ENCODE measurements at places on chromosomes 5 and 9. TPM values are rescaled to one million over a fixed set of nuclear protein-coding genes. Genes with fewer than 3 reads are reported as not detected.

The ZNF658 gene
- total RNA-seq = 2.1 TPM

The FOXD1 gene
- total RNA-seq = 76.1 TPM

The TNC gene
- total RNA-seq = 139 TPM

The SEMA5A gene
- 58.4 TPM for total RNA-seq

The EGFL7 gene
- 95.2 TPM for total RNA-seq

The MARVELD2 gene
- 0.59 TPM for total RNA-seq

The PURA gene
- total RNA-seq = 44.8 TPM

The SLC35A4 gene
- 36.9 TPM for total RNA-seq

The IL5 gene
- not detected for total RNA-seq

The WHRN gene
- total RNA-seq = 7.5 TPM

The C9orf50 gene
- total RNA-seq = 1.6 TPM

The EGFLAM gene
- 47.4 TPM for total RNA-seq

- DNase-seq = no peak
Observed at GRCh38 chr5:181235689-181236366, 7.9 kb downstream of the RACK1 start.

DNA sequence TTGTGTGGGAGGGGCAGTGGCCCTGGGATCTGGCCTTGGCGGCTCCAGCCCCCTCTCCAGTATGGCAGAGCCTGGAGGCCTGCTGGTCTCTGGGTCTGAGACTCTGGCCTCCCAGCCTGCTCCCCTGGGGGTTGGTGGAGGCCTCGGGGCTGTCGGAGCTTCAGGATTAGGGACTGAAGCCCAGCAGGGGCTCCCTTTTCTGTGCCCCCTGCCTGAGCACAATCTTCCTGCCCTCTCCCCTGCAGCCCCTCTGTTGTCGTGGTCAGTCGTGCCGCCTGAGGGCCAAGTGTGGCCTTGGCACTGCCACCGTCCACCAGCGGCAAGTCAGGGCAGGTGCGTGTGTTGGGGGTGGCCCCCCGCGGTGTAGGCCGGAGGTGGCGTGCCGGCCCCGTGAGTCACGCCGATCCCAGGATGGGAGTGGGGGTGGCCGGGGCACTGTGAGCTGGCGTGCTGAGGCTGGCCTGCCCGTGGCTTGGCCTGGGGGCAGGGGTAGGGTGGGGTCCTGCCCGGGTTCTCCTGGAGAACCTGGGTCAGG lies 53.6 kb downstream of the RXRA start:
- no peak for DNase-seq

- no peak for DNase-seq
Observed at GRCh38 chr5:154559398-154560276, 81.6 kb upstream of the HAND1 start.

DNA sequence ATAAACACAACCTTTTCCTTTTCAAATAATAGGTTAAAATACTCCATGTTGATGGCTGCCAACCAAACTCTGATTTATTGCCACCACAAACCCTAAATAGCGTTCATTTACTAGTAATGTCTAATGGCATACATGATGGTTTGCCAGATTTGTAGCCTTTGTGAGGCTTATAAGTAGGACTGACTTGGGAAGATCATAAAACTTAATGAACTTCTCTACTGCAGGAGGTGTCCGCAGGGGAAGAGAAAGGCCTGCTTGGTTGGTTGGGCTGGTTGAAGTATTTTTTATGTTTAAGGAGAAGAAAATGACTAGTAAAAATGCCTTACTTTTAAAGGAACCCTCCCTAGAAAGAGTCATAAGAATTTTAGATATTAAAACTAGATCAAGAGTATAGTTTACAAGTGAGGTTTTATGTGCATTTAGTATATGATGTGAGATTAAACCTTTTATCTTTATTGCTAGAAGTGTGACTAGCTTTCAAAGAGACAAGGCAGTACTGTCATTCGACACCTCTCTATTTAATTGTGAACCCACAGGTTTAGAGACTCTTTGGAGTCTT lies 5.0 kb downstream of the PBX3 start:
- no peak for DNase-seq

- DNase-seq = no peak
Observed at GRCh38 chr9:108463932-108464606, 391.7 kb downstream of the ACTL7B start.

DNA sequence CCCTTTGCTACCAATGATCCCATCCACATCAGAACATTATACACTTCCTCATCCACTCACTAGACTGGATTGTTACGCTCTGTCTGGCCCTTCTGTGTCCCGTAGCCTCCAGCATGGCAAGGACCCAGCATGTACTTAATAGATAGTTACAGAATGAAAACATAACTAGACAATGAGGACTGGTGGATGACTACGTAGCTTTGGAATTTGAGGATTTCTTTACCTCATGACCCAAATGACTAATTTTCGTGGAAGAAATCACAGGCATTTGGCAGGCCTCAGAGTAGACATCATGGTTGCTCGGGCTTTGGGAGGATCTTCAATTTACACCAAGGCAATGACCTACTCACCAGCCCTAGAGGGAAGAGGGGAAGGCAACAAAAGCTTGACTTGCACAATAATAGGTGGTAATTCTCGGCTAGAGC lies 299.8 kb downstream of the TLE1 start:
- no peak for DNase-seq

DNA sequence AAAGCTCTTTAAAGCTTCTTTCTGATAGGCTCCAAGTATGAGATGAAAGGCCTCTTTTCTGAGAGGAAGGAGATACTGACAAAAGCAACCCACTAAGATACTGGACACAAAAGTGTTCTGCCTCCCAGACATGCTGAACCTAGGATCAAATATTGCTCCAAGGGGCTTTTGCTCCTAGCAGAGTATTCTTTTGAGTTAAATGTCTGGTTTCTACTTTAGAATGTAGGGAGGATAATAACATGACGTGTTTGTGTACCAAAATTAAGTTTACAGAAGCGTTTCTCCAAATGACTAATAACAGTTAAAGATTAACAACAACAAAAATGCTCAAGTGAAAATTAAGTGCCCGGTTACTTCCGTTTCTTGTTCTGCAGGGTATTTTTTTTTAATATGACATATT lies 2293.3 kb upstream of the C9orf72 start:
- DNase-seq = no peak

DNA sequence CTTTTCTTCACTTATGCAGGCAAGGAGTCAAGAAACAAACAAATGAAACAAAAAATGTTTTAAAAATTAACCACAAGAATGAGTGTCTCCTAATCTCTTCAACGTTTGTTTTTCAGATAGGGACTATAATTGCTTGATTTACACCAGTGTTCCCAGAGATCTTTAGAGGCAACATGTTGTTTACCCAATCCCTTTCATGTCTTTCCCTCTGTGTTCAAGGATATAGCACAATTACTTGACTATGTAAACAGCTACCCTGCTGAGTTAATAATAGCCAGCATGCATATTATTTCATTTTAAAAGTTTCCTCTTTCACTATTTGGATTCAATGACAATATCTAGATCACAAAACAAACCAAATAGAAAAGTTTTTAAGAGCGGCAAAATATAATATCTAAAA lies 25.1 kb upstream of the SHISAL2B start:
- DNase-seq = no peak

- no peak for DNase-seq
Observed at GRCh38 chr9:1094749-1095148, 44.6 kb downstream of the DMRT2 start.

- no peak for DNase-seq
Observed at GRCh38 chr5:15290953-15291352, 209.0 kb upstream of the FBXL7 start.

DNA sequence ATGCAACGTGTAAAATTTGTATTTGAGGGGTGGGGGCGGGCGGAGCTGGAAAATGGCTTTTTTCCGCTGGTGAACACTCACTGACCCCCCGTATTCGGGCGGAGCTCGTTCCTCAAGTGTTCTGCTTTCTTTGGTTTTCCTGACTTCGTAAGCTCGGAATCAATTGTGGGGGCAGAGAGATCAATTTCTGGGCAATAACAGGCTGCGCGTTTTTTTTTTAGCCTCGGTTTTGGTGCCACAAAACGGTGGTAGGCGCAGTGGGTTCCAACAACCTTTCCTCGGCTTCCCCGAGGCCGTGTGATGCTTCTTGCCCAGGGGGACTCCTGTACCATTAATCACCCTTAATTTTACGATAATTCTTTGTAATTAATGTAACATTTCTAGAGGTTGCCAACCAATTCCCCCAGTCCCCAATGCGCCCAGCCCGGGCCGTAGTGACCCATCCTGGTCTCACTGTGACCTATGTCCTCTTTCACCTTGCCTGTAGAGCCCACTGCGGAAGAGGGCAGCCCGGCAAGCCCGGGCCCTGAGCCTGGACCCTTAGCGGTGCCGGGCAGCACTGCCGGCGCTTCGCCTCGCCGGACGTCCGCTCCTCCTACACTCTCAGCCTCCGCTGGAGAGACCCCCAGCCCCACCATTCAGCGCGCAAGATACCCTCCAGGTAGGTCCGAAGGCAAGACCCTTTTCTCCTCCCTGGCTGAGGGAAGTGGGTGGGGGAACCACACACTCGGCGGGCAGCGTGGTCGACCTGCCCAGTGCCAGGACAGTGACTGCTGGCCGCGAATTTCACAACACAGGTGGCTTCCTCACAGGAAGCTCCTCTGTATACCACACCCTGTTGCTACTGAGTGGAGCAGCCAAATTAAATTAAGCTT lies 3.7 kb downstream of the NR4A3 start:
- DNase-seq = no peak

DNA sequence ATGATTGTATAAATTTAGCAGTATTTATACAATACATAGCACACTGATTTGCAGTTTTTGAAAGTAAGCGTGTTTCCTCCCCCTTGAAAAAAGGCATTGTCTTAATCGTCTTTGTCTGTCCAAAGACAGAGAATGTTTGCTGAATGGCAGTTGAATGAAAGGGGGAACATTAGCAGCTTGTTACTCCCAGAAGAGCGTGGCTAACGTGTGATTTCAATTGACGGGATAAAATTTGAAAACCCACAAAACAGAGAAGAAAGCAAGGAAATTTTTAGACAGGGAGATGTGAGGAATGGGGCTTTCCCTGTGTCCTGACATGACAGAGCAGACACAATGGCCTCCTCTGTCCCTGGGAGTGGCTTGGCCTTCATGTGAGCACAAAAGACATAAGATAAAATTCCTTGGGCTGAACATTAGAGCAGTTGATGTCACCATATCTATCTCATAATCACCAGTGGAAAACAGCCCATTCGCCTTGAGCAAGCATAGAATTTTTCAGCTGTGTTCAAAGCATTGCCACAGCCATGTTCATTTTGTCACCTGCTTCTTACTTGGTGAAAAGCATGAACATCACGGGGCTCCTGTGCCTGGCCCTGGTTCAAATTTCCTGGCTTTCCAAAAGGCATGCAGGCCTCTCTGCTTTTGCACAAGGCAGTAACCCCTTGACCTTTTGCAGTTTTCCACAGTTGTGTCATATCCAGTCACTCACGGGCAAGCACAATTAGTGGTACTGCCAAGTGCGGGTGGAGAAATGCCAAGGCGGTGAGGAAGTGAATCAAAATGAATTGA lies 126.9 kb downstream of the TLE1 start:
- DNase-seq = no peak

DNA sequence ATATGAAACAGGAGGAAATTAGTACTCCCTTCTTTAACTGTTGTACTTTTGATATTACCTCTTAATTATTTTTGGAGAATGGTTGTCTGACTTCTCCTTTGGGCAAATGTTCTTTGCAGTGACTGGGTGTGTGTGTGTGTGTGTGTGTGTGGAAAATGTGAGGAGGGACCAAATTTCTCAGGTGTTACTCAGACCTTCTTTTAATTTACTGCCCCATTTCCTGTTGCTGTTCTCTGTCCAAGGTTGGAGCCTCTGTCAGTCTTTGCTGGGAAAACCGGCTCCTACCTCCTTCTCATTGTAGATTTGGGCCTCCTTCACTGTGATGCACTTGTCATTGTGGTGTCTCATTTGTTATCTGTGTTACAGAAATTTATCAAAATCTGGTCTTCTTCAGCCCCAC lies 68.4 kb downstream of the PBX3 start:
- no peak for DNase-seq

DNA sequence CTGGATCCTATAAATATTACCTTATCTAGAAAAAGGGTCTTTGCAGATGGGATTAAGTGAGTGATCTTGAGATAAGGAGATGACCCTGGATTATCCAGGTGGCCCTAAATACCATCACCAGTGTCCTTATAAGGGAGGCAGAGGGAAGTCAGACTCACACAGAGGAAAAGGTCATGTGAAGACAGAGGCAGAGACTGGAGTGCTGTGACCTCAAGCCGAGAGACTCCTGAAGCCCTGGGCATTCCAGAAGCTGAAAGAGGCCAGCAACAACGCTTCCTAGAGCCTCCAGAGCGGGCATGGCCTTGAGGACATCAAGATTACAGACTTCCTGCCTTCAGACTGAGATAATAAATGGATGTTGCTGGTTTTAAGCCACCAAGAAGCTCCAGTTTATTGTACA lies 118.8 kb downstream of the ATPSCKMT start:
- DNase-seq = no peak

- DNase-seq = peak; percentile 37
Observed at GRCh38 chr9:91421971-91422757, 1.5 kb downstream of the NFIL3 start.

GRCh38 chr9:133815781-133816180 lies 77.6 kb upstream of the SARDH start:
- no peak for DNase-seq

DNA sequence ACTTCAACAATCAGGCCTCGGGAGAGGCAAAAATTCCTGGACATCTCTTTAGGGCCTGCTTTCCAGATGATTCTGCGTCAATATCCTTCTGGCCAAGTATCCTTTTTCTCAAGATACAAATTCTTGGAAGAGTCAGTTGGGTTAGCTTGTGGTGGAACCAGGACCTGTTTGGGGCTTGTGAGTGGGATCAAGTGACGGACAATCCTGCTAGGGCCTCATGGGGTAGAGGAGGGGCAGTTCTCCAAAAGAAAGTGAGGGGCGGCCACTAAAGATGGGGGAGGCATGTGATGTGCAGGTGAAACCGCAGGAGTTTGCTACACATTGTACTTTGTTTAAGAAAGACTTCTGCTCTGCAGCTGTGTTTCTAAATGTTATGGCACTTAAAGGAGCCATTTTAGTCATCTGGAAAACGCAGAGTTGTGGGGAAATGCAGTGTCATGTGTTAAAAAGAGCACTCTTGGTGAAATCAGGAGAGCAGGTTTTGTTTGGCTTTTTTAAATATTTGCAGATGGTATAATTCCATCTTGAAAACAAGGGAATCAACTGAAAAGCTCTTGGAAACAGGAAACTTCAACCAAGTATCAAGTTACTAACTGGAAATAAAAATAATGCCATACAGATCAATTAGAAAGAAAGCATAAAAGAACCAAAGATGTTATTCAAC lies 27.4 kb upstream of the GSN start:
- DNase-seq = no peak

Data from tibial nerve (tissue), 4 donors.